A549 treated with dexamethasone at 1 μM for 4 hours (cell line): ENCODE measurements at places on chromosomes 13 and 19. TPM values are rescaled to one million over a fixed set of nuclear protein-coding genes. Genes with fewer than 3 reads are reported as not detected.

CTXN1 gene
- 8.2 to 19.6 TPM (median 17.2 TPM) in 5 replicates for total RNA-seq

SCAF1 gene
- total RNA-seq = 39.2 to 76.5 TPM (median 69.9 TPM) in 5 replicates

TGFBR3L gene
- 0.36 to 2.0 TPM (median 1.7 TPM) in 5 replicates for total RNA-seq

GIPC3 gene
- total RNA-seq = 0.25 to 0.41 TPM (median 0.27 TPM) in 5 replicates

CEBPA gene
- total RNA-seq = 5.1 to 8.6 TPM (median 7.1 TPM) in 5 replicates

CNN1 gene
- 0.26 to 0.66 TPM (median 0.45 TPM) in 5 replicates for total RNA-seq

ZNF90 gene
- not detected in 5 replicates for total RNA-seq

SEMA6B gene
- total RNA-seq = 3.8 to 7.4 TPM (median 7.0 TPM) in 5 replicates

UBAC2 gene
- 56.4 to 66.8 TPM (median 62.6 TPM) in 5 replicates for total RNA-seq

EFNA2 gene
- total RNA-seq = 0.88 to 2.2 TPM (median 2.1 TPM) in 5 replicates

SLITRK6 gene
- 0.15 to 0.26 TPM (median 0.17 TPM) in 5 replicates for total RNA-seq
